ENCODE measurements at places on chromosomes 13 and 19. TPM values are rescaled to one million over a fixed set of nuclear protein-coding genes. Genes with fewer than 3 reads are reported as not detected.

GRCh38 chr19:53082929-53083328, 20.3 kb downstream of the ZNF160 start:
- DNase-seq = no peak

FARP1 gene
- total RNA-seq = 61.9 TPM

DNA sequence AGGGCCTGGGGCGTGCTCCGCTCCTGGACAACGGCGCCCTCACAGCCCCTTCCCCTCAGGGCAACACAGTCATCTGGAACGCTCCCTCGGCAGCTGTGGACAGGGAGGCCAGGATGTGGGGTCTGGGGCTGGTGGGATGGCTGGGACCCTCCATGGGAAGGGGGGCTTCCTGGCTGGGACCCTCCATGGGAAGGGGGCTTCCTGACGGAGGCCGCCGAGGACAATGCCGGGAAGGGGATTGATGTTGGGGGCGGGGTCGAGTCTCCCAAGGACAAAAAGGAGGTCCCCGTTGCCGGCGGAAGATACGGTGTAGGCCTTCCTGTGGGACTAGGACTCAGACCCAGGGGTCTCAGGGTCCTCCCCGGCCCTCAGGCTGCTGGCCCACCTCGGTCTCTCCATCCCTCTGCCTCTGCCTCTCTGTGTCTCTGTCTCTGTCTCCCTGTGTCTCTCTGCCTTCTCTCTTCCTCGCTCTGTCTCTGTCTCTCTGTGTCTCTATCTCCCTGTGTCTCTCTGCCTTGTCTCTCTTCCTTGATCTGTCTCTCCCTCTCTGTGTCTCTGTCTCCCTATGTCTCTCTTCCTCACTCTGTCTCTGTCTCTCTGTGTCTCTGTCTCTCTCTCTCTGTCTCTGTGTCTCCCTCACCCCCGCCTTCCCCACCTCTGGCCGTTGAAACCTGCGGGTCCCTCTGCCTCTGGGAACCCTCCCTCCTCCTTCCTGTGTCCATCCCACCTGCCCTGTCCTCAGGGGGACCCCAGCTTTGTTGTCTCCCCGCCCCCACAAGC, 2.7 kb upstream of the MADCAM1 start:
- no peak for DNase-seq

DNA sequence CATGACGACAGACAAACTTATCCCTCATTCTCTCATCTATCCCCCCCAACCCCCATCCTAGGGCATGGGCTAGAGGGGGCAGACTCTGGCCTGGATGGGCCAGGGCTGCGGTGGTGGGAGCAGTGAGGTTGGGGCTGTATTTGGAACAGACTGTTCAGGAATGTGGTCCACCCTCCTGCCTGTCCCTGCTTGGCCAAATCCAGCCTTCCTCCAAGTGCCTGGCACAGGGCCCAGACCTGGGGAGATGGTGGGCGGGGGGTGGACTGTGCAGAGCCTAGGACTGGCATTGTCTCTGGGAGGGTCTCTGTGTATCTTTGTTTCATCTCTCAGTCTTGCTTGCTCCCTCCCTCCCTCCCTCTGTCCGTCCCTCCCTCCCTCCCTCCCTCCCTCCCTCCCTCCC, 14.2 kb downstream of the EGLN2 start:
- DNase-seq = no peak

DNA sequence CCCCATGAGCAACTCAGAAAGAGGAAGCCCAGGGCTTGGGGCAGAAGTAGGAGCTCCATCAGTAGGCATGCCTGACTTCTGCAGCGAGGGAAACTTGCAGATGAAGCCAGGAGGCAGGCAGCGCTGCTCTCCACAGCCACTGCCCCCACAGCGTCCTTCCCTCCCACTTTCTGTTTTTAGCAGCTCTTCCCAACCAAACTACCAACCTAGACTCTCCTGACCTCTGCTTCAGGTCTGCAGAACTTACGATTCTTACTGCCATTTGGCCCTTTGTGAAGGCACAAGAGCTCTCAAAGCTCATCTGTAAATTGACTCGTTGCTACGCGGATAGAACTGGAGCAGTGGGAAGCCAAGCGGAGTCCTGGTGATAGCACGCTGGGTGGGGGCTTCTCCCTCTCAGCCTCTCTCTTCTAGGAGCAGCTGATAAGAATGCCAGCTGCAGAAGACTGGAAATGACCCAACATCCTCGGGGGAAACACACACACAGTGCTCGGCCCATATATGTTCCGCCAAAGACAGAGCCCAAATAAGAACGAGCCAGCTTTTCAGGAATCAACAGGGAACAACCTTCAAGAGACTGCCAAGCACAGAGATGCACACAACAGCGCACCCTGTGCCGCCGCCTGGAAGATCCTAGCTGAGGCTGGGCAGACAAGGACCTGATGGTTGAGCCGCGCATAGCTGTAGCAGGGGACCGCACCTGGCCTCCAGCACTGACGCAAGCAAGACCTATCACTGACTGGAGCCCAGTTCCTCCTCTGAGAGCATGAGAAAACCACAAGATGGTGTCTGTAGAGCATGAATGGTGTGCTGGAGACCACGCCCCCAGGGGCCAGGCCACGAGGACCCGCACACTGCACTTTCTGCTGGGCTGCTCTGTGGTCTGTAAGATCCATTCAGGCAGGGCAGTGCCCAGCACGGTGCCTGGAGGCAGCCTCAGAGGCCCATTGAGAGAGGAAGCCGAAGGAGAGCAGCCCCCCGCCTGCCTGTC, 15.9 kb upstream of the SLC35E1 start:
- DNase-seq = no peak

Data from Panc1 (cell line).